Suprapubic skin (tissue), 4 donors: ENCODE measurements at places on chromosomes 2 and 18. TPM values are rescaled to one million over a fixed set of nuclear protein-coding genes. Genes with fewer than 3 reads are reported as not detected.

DNA sequence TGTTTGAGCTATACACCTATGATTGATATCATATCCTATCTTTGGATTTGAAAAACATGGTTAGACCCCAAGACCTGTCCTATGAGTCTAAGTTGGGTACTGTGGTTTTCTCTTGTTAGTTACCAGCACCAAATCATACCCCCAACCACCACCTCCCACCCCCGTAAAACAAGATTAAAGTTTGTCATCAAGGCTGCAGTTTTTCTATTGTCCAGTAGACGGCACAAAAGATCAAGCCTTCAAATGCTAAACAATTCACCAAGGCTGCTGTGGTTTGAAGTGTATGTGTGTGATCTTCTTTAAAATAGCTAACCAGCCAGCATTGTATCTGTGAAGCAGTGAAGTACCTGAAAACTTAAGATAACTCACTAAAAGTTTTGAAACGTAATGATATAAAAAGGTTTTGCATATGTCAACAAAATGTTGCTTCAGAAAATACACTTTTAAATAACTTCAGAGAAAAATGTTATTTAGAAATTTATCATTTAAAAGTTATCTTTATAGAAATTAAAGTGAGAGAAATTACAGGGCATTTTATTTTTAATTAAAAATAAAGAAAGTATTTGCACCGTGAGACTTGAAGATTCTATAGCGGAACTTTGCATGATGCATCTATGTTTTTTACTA lies 5.8 kb upstream of the MEIS1 start:
- H3K36me3 ChIP-seq = no peaks in the 10 kb centered on the region
- H3K27ac ChIP-seq = no peak overlapping the region
- peaks cover 17% of the 10 kb centered on the region for H3K4me1 ChIP-seq
- no peak overlapping the region for H3K4me3 ChIP-seq
- peaks cover 37% of the 10 kb centered on the region for H3K27me3 ChIP-seq
- DNase-seq = no peak

- DNase-seq = no peak
- peaks cover 12% of the 10 kb centered on the region for H3K4me1 ChIP-seq
- peak overlapping the region; percentile 44 for H3K4me3 ChIP-seq
- H3K27me3 ChIP-seq = peaks cover 51% of the 10 kb centered on the region
Observed at GRCh38 chr2:148888003-148888501, 13.0 kb downstream of the KIF5C start.

DNA sequence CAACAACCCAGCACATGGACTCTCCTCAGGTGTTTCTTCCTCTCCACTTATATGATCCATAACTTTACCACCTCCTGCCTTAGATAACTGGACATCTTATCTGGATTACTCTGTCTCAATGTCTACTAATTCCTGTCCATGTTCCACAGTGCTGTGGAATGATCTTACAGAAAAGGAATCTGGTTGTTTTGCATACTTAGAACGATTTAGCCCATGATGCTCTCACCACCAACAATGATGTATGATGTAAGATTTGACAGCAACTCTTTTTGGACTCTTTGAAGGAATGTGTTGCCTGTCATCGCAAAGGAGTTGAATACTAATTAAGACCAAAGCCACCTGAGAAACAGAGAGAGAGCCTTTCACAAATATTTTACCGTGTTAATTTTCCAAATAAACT lies 37.7 kb upstream of the SYT4 start:
- H3K27ac ChIP-seq = no peak overlapping the region
- no peaks in the 10 kb centered on the region for H3K36me3 ChIP-seq
- no peaks in the 10 kb centered on the region for H3K4me1 ChIP-seq
- no peak overlapping the region for H3K4me3 ChIP-seq
- no peaks in the 10 kb centered on the region for H3K27me3 ChIP-seq
- no peak for DNase-seq

- no peaks in the 10 kb centered on the region for H3K27me3 ChIP-seq
- DNase-seq = no peak
- H3K27ac ChIP-seq = no peak overlapping the region
- no peak overlapping the region for H3K4me3 ChIP-seq
Observed at GRCh38 chr2:129178356-129178755, 801.1 kb upstream of the RAB6C start.

GRCh38 chr18:73511771-73512503 lies 635.7 kb downstream of the FBXO15 start:
- H3K27me3 ChIP-seq = no peaks in the 10 kb centered on the region
- no peak overlapping the region for H3K4me3 ChIP-seq
- DNase-seq = no peak
- no peak overlapping the region for H3K27ac ChIP-seq
- H3K36me3 ChIP-seq = no peaks in the 10 kb centered on the region

- no peak for DNase-seq
- no peak overlapping the region for H3K4me3 ChIP-seq
- no peaks in the 10 kb centered on the region for H3K4me1 ChIP-seq
Observed at GRCh38 chr18:67733088-67733487, 216.6 kb upstream of the DSEL start.

DNA sequence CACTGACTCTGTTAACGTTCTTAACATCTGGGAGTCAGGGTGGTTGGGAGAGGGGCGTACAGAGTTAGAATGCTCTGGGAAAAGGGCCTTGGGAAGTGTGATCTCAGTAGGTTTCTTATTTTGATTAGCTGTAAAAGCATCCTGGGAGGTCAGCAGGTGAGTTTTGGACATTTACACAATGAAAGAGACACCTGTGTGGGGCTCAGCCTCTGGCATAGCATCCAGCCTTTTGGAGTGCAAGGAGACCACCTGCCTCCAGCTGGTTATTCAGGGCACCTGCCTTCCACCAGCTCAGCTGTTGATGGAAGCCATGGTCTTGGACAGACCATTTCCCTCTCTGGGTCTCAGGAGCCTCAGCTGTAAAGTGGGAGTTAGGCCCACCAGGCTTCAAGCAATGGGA lies 49.7 kb downstream of the ACAA2 start:
- H3K4me3 ChIP-seq = no peak overlapping the region
- H3K36me3 ChIP-seq = no peaks in the 10 kb centered on the region
- no peak overlapping the region for H3K27ac ChIP-seq

DNA sequence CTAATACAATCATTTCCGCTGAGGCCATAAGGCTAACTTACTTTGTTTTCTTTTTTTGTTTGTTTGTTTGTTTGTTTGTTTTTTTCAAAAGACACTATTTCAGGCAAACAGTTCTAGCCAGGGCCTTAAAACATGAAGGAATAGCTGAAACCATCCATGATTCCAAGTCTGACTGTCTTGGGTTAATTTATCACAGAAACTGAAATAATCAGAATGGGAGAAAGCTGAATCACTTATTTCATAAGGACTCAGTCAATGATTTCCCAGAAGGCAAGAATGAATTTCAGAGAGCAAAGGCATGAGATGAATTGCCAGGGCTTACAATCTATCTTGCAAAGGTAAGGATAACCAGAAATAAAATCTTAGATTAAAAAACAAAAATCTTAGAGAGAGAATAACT lies 1315.1 kb downstream of the SUCLG1 start:
- no peak overlapping the region for H3K4me3 ChIP-seq
- no peaks in the 10 kb centered on the region for H3K36me3 ChIP-seq
- H3K27ac ChIP-seq = no peak overlapping the region
- no peaks in the 10 kb centered on the region for H3K4me1 ChIP-seq
- DNase-seq = no peak
- H3K27me3 ChIP-seq = no peaks in the 10 kb centered on the region

- H3K4me1 ChIP-seq = no peaks in the 10 kb centered on the region
- H3K27ac ChIP-seq = no peak overlapping the region
- H3K27me3 ChIP-seq = no peaks in the 10 kb centered on the region
- peaks cover 5% of the 10 kb centered on the region for H3K36me3 ChIP-seq
- H3K4me3 ChIP-seq = no peak overlapping the region
Observed at GRCh38 chr18:13524054-13524453, 202.3 kb downstream of the FAM210A start.

- H3K27me3 ChIP-seq = no peaks in the 10 kb centered on the region
- no peak overlapping the region for H3K4me3 ChIP-seq
- peaks cover 31% of the 10 kb centered on the region for H3K36me3 ChIP-seq
- peak overlapping the region; percentile 80 for H3K27ac ChIP-seq
Observed at GRCh38 chr2:47058003-47058931, 96.8 kb downstream of the STPG4 start.

- H3K4me1 ChIP-seq = no peaks in the 10 kb centered on the region
- no peaks in the 10 kb centered on the region for H3K36me3 ChIP-seq
- no peak overlapping the region for H3K4me3 ChIP-seq
- H3K27me3 ChIP-seq = no peaks in the 10 kb centered on the region
- H3K27ac ChIP-seq = no peak overlapping the region
Observed at GRCh38 chr2:157046396-157046795, 211.1 kb upstream of the GALNT5 start.

- no peak overlapping the region for H3K4me3 ChIP-seq
- no peaks in the 10 kb centered on the region for H3K36me3 ChIP-seq
- H3K27ac ChIP-seq = no peak overlapping the region
- no peaks in the 10 kb centered on the region for H3K4me1 ChIP-seq
Observed at GRCh38 chr2:213266421-213266820, 17.8 kb upstream of the SPAG16 start.

- H3K27ac ChIP-seq = no peak overlapping the region
- no peaks in the 10 kb centered on the region for H3K36me3 ChIP-seq
- H3K4me3 ChIP-seq = no peak overlapping the region
- peaks cover 5% of the 10 kb centered on the region for H3K4me1 ChIP-seq
Observed at GRCh38 chr2:232200195-232200594, 178.4 kb upstream of the ALPP start.

GRCh38 chr2:29522951-29523669 lies 398.3 kb downstream of the ALK start:
- no peaks in the 10 kb centered on the region for H3K36me3 ChIP-seq
- H3K4me3 ChIP-seq = no peak overlapping the region
- H3K4me1 ChIP-seq = no peaks in the 10 kb centered on the region
- DNase-seq = no peak
- H3K27me3 ChIP-seq = no peaks in the 10 kb centered on the region

- no peaks in the 10 kb centered on the region for H3K36me3 ChIP-seq
- DNase-seq = no peak
- H3K4me1 ChIP-seq = no peaks in the 10 kb centered on the region
- H3K27ac ChIP-seq = no peak overlapping the region
Observed at GRCh38 chr18:12052866-12053265, 40.8 kb upstream of the ANKRD62 start.

GRCh38 chr2:23660237-23660636 lies 266.7 kb downstream of the ATAD2B start:
- H3K4me1 ChIP-seq = peaks cover 23% of the 10 kb centered on the region
- no peaks in the 10 kb centered on the region for H3K27me3 ChIP-seq
- no peak overlapping the region for H3K4me3 ChIP-seq
- DNase-seq = no peak
- peaks cover 4% of the 10 kb centered on the region for H3K36me3 ChIP-seq
- no peak overlapping the region for H3K27ac ChIP-seq

GRCh38 chr2:241048949-241049343 lies 50.5 kb downstream of the SNED1 start:
- H3K4me3 ChIP-seq = no peak overlapping the region
- no peak for DNase-seq
- no peaks in the 10 kb centered on the region for H3K4me1 ChIP-seq
- peaks cover 56% of the 10 kb centered on the region for H3K36me3 ChIP-seq
- no peaks in the 10 kb centered on the region for H3K27me3 ChIP-seq

GRCh38 chr18:74622072-74622471 lies 24.4 kb downstream of the ZNF407 start:
- H3K36me3 ChIP-seq = no peaks in the 10 kb centered on the region
- no peaks in the 10 kb centered on the region for H3K4me1 ChIP-seq
- no peak for DNase-seq
- no peak overlapping the region for H3K27ac ChIP-seq

DNA sequence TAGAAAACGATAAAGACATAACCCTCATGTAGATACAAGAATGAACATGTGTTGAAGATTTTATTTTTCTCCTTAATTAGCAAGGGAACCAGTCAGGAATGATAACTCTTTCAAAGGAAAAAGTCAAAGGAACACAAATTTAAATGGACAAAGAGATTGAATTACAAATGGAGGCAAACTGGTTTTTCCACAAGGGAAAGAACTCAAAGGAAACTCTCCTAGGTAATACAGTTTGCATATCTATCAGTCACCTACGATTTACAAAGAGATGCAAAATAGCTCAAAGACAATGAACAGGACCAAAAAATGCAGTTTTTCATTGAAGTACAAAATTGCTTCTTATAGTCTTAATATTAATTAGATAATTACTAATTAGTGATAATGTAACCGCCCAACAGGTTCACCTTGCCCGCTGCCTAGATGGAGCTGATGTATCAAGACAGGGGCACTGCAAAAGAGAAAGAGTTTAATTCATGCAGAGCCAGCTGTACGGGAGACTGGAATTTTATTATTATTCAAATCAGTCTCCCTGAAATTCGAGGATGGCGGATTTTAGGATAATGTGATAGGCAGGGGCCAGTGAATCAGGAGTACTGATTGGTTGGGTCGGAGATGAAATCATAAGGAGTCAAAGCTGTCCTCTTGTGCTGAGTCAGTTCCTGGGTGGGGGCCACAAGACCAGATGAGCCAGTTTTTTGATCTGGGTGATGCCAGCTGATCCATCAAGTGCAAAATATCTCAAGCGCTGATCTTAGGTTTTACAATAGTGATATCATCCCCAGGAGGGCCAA lies 151.0 kb downstream of the TMEM17 start:
- H3K4me1 ChIP-seq = no peaks in the 10 kb centered on the region
- H3K36me3 ChIP-seq = no peaks in the 10 kb centered on the region
- no peak overlapping the region for H3K4me3 ChIP-seq
- no peak overlapping the region for H3K27ac ChIP-seq
- no peak for DNase-seq

DNA sequence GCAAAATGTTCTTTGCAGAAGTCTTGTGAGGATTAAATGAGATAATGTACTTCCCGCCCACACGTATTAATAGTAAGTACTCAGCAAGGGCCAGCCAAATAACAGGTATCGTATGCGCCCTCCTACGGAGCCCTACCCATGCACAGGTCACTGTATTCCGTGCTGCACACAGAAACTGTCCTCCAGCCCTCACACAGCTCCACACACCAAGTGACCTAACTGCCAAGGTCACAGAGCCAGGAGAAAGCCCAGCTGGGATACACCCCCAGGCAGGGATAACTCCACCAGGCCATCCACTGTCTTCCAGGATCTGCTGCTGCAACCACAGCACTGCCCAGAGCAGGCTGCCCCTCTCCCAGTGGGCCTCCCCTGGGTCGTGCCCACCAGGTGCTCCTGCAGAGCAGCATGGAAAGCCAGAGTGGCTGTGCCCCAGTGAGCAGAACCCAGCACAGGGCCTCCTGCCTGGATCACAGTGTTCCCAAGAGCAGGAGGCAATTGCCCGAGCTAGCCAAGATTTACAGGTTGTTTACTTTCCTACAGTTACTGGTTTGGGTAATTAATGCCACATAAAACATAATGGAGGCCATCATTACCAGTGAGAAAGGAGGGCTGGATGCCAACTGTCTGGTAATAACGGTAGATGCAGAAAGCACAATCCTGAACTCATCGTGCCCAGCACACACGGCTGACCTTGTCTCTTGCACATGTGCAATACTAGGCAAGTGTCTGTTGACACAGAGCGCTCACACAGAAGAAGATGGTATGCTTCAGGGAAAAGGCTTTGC lies 24.4 kb downstream of the TFCP2L1 start:
- peaks cover 28% of the 10 kb centered on the region for H3K4me1 ChIP-seq
- H3K4me3 ChIP-seq = no peak overlapping the region
- peak overlapping the region; percentile 61 for H3K27ac ChIP-seq
- no peaks in the 10 kb centered on the region for H3K36me3 ChIP-seq

Gene CAMKMT
- total RNA-seq = 13.3 TPM

Gene SPTBN1
- 204 TPM for total RNA-seq

Gene EPG5
- total RNA-seq = 31.5 TPM

Gene PSMG2
- 70.4 TPM for total RNA-seq

Gene RAB27B
- total RNA-seq = 19.8 TPM

Gene CIB4
- total RNA-seq = not detected

Gene AKAIN1
- not detected for total RNA-seq
